ENCODE measurements at places on chromosomes 5 and 9.

DNA sequence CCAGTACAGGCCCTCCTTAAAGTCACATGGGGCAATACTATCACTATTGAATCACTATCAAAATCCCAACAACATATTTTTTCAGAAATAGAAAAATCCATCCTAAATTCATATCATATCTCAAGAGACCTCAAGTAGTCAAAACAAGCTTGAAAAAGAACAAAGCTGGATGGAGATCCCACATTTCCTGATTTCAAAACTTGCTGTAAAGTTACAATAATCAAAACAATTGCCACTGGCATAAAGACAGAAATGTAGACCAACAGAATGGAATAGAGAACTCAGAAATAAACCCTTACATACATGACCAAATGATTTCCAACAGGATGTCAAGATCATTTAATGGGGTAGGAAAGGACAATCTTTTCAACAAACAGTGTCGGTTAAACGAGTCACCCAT lies 41.3 kb upstream of the CDKN2AIPNL start:
- no peak for DNase-seq

- no peak for DNase-seq
Measured at GRCh38 chr5:22306011-22306410, 547.1 kb downstream of the CDH12 start.

GRCh38 chr5:141042555-141042954 lies 8.6 kb upstream of the PCDHB1 start:
- DNase-seq = no peak

GRCh38 chr5:74243634-74244033 lies 396.9 kb downstream of the ENC1 start:
- no peak for DNase-seq

GRCh38 chr9:94799578-94800264 lies 73.2 kb downstream of the AOPEP start:
- peak; percentile 84 for DNase-seq

DNA sequence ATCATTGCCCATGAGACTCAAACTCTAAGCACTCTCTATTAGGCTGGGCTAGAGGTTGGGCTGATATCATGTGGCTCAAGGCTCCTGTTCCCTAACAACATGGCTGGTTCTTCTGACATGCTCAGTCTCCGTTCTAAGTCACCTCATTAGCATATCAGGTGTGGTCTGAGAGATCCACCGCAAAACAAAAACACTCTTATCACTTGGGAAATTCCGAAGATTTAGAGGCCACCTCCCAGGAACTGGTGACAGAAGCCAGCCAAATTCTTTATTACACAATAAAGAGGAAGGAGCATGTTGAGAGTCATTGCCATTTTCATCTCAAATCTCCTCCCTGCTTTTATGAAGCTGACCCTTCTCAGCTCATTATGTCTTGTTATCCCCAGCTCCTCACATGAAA lies 107.6 kb downstream of the MSX2 start:
- DNase-seq = no peak
